ENCODE measurements at places on chromosomes 12 and 14. TPM values are rescaled to one million over a fixed set of nuclear protein-coding genes. Genes with fewer than 3 reads are reported as not detected.

The KRT81 gene
- total RNA-seq, result 2.5 TPM

DNA sequence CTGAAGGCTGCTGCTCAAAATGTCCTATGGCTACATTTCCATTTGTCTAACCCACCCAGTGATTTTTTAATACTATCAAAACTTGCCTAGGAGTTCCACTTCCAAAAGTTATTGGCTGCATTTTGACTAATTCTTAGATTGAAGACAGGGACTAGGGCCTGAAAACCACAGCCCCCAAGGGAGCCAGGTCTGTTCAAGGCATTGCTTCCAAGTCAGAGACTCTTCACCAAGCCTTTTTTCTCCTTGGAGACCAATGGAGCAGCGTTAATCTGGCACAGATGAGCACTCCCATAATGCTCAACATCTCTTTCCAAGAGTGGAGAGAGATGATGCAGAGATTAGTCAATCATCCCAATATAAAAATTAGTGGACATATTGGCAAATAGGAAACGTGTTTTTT is 112.5 kb upstream of the HIF1A start:
- no peaks in the 10 kb centered on the region for H3K27me3 ChIP-seq
- no peak overlapping the region for H3K27ac ChIP-seq
- no peaks in the 10 kb centered on the region for H3K36me3 ChIP-seq
- peaks cover 22% of the 10 kb centered on the region for H3K4me1 ChIP-seq
- DNase-seq, result no peak

DNA sequence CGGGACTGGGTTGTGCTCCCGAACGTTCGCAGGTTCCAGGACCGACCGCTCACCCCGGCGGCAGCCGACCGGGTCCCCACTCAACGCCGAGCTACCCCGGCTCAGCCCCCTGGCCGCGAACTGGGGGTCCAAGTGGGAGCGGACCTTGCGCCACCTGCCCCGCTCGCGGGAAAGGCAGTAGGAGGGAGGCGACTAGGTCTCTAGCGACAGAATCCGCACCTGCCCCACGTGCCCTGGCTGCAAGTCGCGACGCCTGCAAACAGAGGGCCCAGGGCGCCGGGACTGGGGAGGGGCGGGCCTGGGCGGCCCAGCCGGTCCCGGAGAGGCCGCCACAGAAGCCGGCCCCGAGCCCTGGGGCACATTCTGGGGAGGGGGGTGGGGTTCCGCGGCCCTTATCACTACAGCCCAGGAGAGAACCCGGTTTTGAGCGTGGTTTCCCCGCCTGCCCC is 239.2 kb upstream of the CPNE8 start:
- peaks cover 4% of the 10 kb centered on the region for H3K4me1 ChIP-seq
- peak overlapping the region; percentile 70 for H3K4me3 ChIP-seq
- DNase-seq, result no peak

GRCh38 chr14:72024043-72024407 is 91.8 kb downstream of the RGS6 start:
- DNase-seq, result no peak
- peaks cover 23% of the 10 kb centered on the region for H3K27me3 ChIP-seq
- no peaks in the 10 kb centered on the region for H3K4me1 ChIP-seq
- no peak overlapping the region for H3K4me3 ChIP-seq
- H3K27ac ChIP-seq, result no peak overlapping the region

The DDN gene
- total RNA-seq, result 0.10 TPM

The KLRD1 gene
- 0.68 TPM for total RNA-seq

The ANG gene
- 4.4 TPM for total RNA-seq

DNA sequence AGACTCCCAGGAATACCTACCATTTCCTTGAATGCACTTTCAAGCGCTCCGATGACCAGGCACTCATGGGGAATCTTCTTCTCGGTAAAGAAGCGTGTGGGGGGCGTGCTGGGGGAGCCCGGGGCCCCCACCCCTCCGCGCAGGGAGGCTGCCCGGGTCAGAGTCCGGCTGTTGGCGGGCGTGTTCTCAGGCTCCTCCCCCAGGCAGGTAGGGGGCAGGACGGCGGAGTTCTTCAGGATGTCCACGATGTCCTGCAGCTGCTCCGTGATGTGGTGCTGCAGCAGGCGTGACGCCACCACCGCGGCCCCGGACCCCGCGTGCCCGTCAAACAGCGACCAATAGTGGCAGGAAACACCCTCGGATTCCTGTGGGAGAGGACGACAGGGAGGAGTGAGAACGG is 133.2 kb downstream of the PPM1H start:
- no peak overlapping the region for H3K27ac ChIP-seq
- H3K4me3 ChIP-seq, result no peak overlapping the region
- peaks cover 13% of the 10 kb centered on the region for H3K4me1 ChIP-seq
- H3K36me3 ChIP-seq, result no peaks in the 10 kb centered on the region
- DNase-seq, result no peak
- no peaks in the 10 kb centered on the region for H3K27me3 ChIP-seq

DNA sequence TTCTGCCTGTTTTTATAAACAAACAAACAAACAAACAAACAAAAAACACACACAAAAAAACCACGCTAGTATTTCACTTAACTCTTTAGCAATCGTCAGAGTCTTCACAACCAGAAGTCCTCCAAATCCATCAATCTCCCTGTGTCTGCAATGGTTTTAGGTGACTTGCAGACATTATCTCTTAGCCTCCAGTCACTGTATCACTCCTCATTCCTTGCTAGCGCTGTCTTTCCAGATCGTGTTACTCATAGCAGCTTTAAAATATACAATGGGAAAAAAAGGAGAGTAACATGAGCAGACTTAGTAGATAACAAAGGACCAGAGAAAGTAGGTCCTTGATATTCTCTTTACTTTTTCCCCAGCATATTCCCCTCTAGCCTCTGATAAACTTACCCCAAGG is 15.5 kb upstream of the ETNK1 start:
- DNase-seq, result no peak
- no peaks in the 10 kb centered on the region for H3K36me3 ChIP-seq
- no peak overlapping the region for H3K27ac ChIP-seq
- no peaks in the 10 kb centered on the region for H3K4me1 ChIP-seq

- no peaks in the 10 kb centered on the region for H3K36me3 ChIP-seq
- H3K4me3 ChIP-seq, result no peak overlapping the region
- H3K4me1 ChIP-seq, result peaks cover 28% of the 10 kb centered on the region
- H3K27me3 ChIP-seq, result no peaks in the 10 kb centered on the region
- no peak for DNase-seq
Measured at GRCh38 chr14:69632164-69632563, 20.8 kb downstream of the SUSD6 start.

GRCh38 chr12:11814374-11814773 is 164.9 kb downstream of the ETV6 start:
- no peaks in the 10 kb centered on the region for H3K4me1 ChIP-seq
- peak; percentile 37 for DNase-seq
- no peak overlapping the region for H3K27ac ChIP-seq
- no peaks in the 10 kb centered on the region for H3K27me3 ChIP-seq

The CLEC4D gene
- not detected for total RNA-seq

DNA sequence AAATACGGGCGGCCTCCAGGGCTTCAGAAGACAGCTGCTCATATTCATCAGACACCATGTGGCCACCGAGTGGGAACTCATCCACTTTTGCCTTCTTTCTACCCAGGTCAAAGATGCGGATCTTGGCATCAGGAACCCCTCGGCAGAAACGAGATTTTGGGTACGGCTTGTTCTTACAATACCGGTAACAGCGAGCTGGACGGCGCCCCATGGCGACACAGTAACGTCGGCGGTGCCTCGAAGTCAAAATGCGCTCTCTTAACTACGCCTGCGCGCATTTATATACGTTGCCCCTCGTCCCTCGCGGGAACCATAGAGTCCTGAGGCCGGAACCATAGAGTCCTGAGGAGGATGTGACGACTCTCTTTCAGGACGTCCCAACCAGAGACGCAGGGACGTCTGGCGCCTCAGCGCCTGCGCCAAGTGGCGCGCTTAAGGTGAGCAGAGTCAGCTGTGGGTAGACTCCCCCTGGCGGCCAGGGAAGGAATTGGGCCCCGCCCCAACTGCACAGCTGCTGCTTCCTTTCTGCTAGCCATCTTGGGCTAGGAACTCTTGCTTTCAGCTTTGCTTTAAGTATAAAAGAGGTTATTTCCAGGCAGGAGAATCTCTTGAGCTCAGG is at the start of gene RPL10L:
Gene RPL10L, minus strand, starts transcription at position 256 of the 619 bp plus-strand sequence. Its CDS starts 45 bp downstream, at position 211.
- H3K4me3 ChIP-seq, result no peak within 1 kb of the TSS
- no peaks in the 10 kb centered on the region for H3K27me3 ChIP-seq
- H3K36me3 ChIP-seq, result no peaks in the 10 kb centered on the region

DNA sequence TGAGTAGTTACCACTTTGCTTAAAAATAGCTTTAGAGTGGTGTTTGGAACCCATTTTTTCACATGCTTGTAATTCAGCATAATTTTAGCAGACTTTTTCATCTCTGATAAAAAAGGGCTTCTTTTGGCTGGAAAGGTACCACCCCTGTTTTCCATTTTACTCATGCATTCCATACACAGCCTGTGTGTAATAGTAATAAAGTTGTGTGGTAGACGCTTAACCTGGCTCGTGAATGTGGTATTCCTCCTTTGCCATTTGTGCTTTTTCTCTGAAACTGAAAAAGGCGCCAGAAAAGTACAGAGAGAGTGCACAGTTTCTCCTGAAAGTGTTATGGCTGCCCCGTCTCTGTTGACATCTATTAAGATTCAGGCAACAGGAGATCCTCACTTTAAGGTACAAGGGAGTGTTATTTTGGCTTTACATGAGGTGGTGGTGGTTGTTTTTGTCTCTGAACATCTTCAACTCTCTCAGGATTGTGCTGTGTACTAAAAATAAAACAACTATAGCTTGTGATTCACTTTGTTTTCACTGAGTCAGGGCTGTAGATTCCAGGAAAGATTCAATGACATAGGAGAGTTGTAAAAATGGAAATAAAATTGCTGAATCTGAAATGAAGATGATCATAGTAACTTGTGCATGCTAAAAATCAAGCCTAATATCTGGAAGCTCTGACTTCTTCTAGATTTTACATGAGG is 45.6 kb upstream of the MIS18BP1 start:
- no peak for DNase-seq
- H3K27ac ChIP-seq, result no peak overlapping the region
- no peaks in the 10 kb centered on the region for H3K36me3 ChIP-seq
- no peaks in the 10 kb centered on the region for H3K4me1 ChIP-seq
- H3K27me3 ChIP-seq, result no peaks in the 10 kb centered on the region
- no peak overlapping the region for H3K4me3 ChIP-seq

DNA sequence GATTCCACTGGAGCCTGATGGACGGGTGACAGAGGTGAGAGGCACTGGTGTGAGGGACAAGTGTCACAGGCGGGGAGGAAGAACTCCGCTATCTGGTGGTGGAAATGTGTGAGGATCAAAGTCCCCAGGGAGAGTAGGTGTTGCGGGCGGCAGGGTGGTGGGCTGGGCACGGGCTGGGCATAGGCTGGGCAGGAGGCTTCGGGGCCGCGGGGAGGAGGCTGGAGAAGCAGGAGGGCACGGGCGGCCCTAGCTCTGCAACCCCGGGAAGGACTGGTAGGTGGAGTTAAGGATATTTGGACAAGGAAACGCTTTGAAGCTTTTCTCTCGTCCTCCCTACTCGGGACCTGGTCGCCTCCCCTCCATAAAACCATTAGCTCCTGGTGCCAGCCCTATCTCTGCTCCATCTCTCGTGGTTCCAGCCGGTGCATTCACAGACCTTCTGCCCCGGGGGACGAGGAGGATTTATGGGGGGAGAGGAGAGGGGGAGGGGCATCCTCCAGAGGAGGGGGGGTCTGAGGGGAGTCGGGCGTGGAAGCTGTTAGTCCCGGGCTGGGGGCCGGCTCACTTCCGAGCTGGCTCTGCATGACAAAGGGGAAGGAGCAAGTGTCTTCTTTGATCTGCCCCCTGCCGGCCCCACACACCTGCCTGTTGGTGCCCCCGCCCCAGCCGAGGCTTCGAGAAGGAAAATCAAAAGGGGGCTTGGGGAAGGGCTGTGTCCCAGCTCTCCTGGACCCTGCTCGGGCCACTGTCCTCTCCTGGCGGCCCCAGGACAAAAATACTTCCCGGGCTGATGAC is 504 bp downstream of the WNT5B start:
- H3K36me3 ChIP-seq, result no peaks in the 10 kb centered on the region
- H3K27me3 ChIP-seq, result peaks cover 67% of the 10 kb centered on the region
- peak overlapping the region; percentile 35 for H3K4me3 ChIP-seq

- no peaks in the 10 kb centered on the region for H3K4me1 ChIP-seq
- no peak overlapping the region for H3K27ac ChIP-seq
- no peak for DNase-seq
- H3K27me3 ChIP-seq, result no peaks in the 10 kb centered on the region
- H3K4me3 ChIP-seq, result no peak overlapping the region
Measured at GRCh38 chr14:103727313-103727980, 11.8 kb downstream of the ZFYVE21 start.
